ENCODE measurements at places on chromosomes 11 and 22.

DNA sequence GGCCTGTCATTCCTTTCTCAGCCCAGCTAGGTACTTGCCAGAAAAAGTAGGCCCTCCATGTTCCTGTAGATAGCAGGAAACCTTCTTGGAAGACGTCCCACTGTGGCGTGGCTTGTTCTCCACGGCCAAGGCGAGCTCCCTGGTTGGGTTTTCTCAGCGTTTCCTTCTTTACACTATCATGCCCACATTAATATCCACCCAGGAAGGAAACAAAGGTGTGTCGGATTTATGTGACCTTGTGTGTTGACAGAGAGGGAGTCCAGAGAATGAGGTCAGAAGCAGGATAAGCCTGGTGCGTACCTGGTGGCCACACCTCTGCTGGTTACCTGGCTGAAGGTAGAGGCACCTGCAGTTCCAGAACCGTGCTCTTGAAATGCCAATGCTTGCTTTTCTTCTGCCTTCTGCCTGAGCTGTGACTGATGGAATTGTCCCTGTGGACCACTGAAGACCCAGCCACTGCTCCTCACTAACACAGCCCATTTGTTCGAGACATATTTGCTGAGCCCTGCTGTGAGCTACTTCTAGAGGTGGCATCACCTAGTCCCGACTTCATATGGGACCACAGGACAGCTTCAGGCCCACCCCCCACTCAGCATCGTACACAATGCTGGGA lies 7.9 kb downstream of the ASPHD2 start:
- DNase-seq, result no peak

DNA sequence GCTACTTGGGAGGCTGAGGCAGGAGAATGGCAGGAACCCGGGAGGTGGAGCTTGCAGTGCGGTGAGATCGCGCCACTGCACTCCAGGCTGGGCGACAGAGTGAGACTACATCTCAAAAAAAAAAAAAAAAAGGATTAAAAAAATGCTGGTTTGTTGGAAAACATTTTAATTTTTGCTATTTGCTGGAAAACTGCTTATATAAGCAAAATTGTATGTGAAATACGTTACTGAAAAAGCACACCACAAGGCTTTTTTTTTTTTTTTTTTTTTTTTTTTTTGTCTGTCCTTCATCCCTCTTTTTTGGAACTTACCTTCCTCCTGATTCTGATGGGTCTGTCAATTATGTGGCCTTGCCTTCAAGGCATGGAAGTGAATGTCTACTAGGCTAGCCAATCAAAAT lies 40.8 kb downstream of the DCDC1 start:
- no peak for DNase-seq

DNA sequence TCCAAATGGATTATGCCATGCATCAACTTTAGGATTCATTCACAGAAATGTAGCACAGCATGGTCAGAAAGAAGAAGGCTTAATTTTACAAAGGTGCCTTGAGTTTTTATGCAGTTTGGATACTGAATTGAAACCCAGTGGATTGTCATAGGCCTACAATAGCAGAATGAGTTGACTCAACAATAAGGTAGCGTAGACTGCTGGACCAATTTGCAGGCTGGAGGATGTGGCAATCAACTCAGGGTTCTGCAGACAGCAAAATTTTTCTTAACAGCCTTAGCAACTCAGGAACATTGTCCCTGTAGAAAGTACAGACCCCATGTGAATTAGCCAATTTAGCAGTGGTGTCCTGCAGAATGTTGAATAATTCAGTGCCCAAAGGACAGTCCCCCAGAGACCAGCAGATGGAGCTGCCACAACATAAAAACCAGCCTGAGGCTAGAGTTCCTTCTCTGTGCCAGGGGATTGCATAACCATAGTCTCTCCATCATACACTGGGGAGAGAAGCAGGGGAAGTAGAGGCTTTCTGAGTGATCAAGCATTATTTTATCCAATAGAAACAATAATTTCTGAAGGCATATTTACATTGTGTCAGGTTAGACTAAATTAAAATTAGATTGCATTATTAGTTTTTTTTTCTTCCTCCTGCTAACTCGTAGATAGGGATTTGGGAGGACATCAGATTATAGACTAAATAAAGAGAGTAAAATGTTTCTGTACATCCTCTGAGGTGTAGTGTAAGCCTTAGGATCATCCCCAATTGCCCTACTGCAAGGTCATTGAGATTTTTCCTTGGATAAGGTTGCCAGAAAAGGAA lies 20.3 kb upstream of the MRPL17 start:
- DNase-seq, result peak; percentile 42

GRCh38 chr11:46472662-46472994 lies 81.1 kb upstream of the CHRM4 start:
- no peak for DNase-seq

- no peak for DNase-seq
Observed at GRCh38 chr11:58742140-58742539, 10.4 kb upstream of the GLYAT start.

- peak; percentile 75 for DNase-seq
Observed at GRCh38 chr11:18987454-18988231, 48.4 kb upstream of the MRGPRX1 start.

- no peak for DNase-seq
Observed at GRCh38 chr11:9783986-9784385, 120.1 kb downstream of the SWAP70 start.

- DNase-seq, result peak; percentile 27
Observed at GRCh38 chr11:119982517-119983239, 155.2 kb downstream of the TRIM29 start.

GRCh38 chr11:110874437-110875030 lies 162.3 kb upstream of the ARHGAP20 start:
- no peak for DNase-seq

DNA sequence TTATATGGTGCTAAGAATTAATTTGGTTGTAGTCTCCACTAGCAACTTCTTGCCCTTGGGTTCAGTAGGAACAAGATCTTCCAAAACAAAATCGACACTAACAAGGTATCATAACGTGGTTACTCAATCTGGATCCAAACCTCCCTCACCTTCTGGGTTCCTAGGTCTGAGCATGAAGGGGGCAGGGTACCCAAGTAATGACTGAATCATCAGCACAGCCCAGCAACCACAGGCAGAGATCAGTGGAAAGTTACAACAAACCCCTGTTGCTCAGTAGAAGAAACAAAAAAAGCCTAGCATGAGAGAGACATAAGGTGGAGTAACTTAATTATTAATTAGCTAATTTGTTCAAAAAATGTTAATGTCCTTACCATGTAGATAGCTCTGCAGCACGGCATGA lies 221.4 kb downstream of the BLID start:
- peak; percentile 30 for DNase-seq

DNA sequence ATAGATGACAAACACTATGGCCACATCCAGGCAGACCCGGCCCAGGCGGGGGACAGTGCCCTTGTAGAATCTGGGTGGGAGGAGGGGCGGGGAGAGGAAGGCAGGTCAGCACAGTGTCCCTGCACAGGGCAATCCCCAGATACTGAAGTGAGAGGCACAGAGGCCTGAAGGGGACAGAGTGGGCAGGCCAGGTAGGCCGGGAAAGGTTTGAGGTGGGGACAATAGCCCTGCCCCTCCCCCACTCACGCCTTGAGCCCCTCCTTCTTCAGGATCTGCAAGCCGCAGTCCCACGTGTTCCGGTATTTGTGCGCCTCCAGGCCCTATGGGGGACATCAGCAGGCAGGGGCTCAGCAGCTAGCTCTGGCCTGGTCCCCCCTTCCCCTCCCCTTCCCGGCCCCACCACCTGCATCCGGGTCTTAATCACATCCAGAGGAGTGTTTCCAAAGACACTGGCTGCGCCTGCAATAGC lies 2.3 kb downstream of the SLC25A1 start:
- DNase-seq, result no peak

DNA sequence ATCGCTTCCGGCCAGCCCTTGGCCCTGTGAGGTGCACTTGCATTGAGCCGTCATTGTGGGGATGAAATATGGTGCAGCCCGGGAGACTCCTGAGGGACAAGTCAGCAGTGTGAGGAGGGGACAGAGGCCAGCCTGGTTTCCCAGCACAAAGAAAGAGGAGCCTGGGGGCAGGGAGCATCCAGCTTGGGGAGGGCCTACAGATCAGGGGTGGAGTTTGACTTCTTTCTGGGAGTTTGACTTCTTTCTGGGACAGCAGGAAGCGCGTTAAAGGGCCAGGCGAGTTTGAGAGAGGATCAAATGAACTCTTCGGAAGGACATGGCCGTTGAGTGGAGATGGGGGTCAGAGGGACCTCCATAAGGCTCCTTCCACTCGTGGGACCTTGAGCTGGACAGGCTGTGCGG lies 91.9 kb downstream of the LRRC32 start:
- no peak for DNase-seq

DNA sequence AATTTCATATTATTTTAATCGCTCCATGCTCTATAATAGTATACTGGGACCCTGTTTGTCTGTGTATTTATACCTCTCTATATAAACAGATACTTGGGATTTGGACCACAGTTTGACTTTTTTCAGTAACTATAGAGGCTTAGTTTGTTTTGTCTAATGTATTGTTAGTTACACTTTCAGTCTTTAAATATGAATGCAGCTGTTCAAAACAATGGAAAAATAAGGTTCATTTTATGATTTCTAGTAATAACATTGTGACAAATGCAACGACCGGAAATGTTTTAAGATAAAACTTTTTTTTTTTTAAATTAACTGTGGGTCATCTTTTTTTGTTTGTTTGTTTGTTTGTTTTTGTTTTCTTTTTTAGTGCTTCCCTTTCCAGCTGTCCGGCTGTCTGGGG lies 133.5 kb downstream of the ARHGAP42 start:
- no peak for DNase-seq

DNA sequence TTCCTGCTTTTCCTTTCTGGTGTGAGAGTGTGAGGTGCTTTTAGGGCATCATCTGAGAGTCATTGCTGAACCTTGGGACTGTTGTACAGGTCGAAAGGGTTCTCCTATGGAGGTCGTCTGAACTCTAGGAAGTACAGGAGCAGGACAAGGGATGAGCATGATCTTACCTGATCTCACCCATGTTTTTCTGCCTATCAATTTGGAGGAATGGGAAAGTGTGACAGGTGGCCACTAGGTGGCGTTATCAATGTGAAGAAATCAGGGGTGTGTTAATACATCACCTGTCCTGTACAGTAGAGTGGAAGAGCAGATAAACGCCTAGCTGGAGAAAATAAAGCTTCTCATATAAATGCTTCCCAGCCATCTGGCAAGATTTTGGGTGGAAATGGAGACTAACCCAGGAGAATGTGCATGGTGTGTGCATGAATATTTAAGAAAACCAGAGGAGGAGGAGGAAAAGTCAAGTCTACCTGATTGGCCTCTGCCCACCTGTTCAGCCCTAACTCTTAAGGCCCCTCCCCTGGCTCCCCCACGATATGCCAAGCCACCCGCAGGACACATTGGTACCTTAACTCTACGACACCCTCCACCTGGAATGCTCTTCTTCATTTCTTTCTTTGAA lies 72.0 kb upstream of the NARS2 start:
- DNase-seq, result peak; percentile 44

DNA sequence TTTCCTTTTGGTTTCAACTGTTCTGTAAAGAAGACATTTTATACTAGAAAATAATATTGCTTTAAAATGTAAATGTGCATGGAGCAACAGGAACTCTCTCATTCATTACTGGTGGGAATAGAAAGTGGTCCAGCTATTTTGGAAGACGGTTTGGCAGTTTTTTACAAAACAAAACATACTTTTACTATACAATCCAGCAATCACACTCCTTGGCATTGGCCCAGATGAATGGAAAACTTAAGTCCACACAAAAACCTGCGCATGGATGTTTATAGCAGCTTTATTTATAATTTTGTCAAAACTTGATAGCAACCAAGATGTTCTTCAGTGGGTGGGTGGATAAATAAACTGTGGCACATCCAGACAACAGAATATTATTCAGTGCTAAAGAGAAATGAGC lies 49.9 kb upstream of the SEPTIN5 start:
- no peak for DNase-seq

DNA sequence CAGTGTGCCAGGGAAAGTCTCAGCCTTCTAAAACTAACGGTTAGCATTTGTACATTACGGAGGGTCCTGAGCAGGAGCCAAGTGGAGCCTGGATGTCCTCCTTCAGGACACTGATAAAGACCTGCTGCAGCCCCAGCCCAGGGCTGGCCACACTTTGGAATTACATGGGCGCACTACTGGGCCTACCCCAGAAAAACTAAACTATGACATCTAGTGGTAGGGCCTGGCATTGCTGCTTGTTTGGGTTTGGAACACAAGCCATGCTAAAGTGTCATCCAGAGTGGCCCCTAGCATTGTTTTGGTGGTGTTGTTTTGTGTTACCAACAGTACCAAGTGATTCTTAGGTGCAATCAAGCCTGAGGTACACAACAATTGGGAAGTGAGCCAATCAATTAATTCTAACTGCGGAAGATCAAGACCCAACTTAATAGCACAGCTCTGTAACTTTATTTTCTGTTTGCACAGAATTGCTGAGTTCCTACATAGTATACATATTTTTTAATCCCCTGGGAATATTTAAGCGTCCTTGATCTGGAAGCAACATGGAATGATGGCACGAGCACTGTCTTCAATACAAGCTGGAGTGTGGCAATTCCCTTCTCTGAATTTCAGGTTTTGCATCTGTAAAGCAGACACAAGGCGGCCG lies 340.7 kb downstream of the LARGE1 start:
- DNase-seq, result peak; percentile 48

DNA sequence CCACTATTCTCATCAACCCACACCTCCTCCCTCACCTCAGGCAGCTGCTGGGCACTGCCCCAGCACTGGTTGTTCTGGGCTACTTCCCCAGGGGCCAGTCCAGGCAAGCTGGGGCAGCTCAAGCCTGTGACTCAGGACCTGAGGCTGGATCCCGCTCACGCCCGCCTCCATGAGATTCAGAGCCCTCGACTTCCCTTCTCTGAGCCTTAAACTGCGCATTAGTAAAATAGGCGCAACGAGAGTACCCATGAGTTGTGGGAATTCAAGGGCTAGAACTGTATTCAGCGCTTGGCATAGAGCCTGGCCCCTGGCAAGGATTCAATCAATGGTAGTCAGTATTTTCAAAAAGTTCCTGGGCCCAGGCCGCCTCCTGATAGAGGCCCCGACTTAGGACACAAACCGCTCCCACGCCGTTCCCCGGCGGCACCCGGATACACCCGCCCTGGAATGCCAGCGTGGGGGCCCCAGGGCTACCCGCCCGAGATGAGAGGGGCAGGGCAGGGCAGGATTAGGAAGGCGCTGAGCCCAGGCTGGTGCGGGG lies 723 bp upstream of the CD82 start:
- DNase-seq, result peak; percentile 84

DNA sequence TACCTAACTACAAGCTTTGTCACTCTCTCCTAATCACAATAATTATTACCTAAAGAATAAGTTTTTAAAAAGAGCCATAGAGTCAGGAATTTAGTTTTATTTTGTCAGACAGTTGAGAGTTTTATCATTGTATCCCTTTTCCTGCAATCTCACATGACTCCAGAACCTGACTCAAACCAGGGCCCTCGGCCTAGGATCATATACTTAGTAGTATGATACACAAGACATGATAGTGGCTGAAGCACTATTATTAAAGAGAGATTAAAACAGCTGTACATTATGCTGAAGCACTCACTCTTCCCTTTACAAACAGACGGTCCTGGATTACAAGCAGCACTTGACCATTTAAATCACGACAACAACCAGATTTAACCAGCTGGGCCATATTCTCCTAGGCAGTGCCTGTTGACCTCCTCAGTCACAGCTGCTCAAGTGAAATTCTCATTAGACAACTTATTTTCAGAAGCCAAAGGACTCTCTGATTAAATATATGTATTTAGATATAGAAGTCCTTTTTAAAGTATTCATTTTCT lies 44.0 kb downstream of the SOX6 start:
- DNase-seq, result no peak
